NCI-H1417 (cell line): ENCODE measurements at places on chromosomes 1 and 21.

DNA sequence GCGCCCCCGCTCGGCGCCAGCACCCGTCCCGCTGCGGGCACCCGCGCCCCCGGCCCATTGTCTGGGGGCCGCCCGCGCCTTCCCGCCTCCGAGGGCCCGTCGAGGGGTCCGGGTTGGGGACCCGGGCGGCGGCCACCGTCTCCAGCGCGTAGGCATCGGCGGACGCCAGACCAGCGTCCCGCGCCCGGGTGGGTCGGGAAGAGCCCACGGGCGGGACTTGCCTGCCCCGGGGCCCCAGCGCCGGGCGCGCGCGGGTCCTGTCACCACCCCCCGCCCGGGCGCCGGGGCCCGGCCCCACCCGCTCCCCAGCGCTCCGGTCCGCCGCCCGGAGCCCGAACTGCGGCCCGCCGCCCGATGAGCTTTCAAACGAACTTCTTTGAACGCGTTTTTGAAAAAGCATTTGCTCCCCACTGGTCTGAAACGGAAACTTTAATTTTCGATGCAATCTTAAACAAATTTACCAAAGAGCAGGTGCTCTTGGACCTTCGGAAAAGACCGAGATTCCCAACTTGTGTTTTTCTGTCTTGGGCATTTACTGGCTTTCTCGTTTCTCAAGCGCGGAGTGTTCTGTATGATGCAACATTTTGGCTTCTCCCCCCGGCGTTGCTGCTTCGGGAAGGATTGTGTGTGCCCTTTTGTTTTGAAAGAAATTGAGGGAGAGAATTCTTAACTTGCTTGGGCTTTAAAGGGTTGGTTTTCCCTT is 615 bp downstream of the CLIC4 start:
- peak; percentile 55 for DNase-seq

GRCh38 chr21:25107708-25108107 is 499.6 kb downstream of the MRPL39 start:
- no peak for DNase-seq

GRCh38 chr1:160264795-160265307 is 2.5 kb upstream of the DCAF8 start:
- DNase-seq, result no peak

GRCh38 chr1:222047366-222047765 is 305.5 kb upstream of the DUSP10 start:
- no peak for DNase-seq

DNA sequence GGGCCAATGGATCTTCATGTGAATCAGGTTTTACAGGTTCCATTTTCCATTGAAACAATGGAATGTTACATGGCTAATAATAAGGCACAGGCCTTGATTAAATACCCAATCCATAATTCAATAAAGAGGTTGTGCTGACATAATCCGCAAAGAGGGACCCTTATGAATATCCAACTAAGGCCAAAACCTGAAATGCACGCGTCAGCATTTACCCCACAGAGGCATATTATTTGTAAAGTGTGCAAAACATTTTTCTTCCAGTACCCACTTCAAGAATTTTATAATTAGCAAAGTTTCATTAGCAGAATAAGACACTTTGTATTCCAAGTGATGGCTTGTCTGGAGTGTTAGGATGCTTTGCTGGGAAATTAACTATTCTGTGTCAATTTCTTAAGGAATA is 220.6 kb upstream of the C8B start:
- DNase-seq, result no peak

DNA sequence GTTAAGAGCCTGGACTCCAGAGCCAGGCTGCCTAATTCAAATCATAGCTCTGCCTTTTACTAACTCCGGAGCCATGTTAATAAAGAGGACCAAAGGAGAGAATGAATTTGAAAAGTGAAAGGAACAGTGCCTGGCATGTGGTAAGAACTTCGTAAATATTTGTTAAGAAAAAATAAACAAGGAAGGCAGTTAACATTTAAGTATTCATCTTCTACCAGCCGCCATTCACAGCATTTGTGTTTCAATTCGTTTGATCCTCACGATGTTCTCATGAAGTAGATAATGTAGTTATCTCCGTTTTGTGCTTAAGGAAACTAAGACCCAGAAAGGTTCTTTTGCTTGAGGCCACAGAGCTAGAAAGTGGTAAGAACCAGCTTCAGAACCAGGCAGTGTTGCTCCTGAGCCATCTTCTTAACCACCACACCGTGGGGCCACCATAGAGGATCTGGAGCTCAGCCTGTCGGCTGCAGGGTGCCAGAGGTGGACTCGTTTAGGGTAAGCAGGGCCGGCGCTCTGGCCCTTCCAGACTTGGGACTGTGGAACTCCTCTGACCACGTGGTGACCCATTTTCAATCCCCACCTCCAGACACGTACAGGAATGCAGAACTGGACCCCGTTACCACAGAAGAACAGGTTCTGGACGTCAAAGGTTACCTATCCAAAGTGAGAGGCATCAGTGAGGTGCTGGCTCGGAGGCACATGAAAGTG is 11.9 kb downstream of the MFN2 start:
- DNase-seq, result no peak

- no peak for DNase-seq
These were observed 30.9 kb downstream of the RGS5 start for GRCh38 chr1:163171826-163172225.

GRCh38 chr21:33769057-33769456 is 126.8 kb downstream of the ITSN1 start:
- DNase-seq, result no peak

DNA sequence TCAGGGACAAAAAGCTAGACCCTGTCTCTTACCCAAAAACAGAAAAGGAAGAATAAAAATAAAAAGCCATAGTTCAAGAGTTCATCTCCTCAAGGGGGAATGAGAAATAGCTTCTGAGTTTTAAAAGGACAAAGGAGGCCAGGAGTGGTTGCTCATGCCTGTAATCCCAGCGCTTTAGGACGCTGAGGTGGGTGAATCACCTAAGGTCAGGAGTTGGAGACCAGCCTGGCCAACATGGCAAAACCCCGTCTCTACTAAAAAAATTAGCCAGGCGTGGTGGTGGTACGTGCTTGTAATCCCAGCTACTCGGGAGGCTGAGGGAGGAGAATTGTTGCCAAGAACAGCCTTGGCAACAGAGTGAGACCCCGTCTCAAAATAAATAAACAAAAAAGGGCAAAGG is 38.6 kb upstream of the CPLANE2 start:
- DNase-seq, result no peak

- DNase-seq, result no peak
These were observed 34.8 kb downstream of the KIF21B start for GRCh38 chr1:200988693-200989092.

DNA sequence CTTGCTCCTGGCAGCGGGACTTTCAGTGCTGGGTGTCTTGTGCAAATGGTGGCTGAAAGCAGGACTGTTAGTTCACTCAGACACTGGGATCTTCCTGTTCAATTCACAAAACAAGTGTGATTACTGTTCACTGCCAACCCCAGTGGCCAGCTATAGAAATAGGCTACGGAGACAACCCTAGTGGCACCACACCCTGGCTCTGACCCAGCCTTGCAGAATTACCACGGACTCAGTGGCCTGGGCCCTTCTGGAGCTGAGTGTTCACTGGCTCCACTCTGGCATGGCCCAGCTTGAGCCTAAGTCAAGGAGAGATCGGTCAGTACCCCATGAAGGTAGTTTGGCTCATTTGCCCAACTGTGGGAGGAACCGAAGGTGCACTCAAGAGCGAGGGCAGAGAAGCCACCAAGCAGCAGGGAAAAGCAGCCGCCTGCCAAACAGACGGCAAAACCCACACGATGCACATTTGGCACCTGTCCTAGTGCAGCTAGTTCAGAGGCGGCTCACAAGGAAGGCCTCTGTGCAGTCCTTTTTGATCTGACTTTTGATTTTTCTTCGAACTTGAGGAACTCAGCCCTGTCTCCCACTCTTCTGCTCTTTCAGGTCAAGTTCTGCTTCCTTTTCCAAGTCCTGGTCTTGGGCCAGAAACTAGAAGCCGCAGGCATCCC is 5.9 kb downstream of the KIAA2013 start:
- DNase-seq, result no peak

GRCh38 chr1:212520299-212520698 is 87.6 kb downstream of the NENF start:
- no peak for DNase-seq

DNA sequence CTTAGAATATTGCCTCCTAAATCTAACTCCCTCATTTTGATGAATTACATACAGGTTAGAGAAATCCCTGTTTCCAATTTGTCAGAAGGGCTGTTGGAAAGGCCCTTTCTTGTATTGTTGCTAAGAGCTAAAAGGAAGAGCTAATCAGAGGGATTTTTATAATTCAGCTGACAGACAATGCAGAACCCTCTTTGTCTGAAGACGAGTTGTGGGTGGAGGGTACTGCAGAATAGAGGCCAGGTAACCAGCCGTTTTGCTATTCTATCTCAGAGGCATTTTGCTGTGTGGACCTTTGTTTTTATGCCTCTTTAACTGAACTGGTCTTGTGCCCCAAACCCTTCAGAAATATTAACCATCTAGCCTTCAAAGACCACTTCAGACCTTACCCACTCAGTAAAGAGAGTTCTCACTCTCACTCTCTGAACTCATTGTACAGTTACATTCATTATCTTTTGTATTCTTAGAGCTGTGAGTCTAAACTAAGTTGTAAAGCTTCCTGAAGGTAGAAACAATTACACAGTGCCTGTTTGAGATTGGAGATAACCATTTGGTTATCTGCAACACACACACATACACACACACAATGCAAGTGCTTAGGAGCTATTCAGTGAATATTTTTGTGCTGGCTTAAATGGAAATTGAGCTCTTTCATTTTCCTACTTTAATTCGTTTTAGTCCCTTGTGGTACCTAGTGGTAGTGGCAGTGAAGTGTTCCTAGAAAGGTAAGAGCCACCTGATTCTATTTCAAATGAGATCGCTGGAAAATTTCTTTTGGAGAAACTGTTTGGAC is 19.7 kb downstream of the KPNA6 start:
- no peak for DNase-seq

- no peak for DNase-seq
These were observed 1.1 kb upstream of the SLC27A3 start for GRCh38 chr1:153774026-153774595.
